Esophagus squamous epithelium (tissue), 5 donors: ENCODE measurements at places on chromosomes 4 and X.

- peaks cover 40% of the 10 kb centered on the region for H3K4me1 ChIP-seq
- no peaks in the 10 kb centered on the region for H3K27me3 ChIP-seq
- H3K4me3 ChIP-seq: no peak overlapping the region
- H3K27ac ChIP-seq: no peak overlapping the region
Measured at GRCh38 chrX:154481195-154481594, 2.1 kb upstream of the LAGE3 start.

DNA sequence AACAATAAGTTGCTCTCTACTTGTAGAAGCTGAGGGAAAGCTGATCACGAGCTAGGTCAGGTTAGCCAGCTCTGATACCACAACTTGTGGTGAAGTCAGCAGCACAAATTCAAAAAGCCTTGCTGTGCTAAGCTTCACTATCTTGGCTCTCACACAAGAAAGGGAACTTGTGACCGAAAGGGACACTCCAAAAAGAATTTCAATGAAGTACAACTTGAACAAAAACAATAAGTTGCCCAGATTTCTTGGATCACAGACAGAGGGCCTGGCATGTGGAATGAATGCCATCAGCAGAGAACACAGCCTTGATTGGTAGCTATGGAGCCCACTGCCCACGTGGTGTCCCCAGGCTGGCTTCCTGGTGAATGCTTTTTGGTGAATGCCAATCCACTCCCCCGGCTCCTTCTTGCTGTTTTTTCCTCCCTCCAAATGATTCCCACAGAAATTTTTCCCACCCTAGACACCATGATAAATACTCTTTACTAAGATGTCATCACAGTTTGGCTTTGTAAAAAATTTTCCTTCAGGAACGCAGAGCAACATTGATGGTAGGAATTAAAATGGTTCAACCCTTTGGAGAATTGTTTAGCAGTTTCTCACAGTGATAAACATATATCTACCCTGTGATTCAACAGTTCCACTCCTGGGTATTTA, 82.6 kb downstream of the ANXA3 start:
- H3K4me3 ChIP-seq: no peak overlapping the region
- H3K36me3 ChIP-seq: no peaks in the 10 kb centered on the region
- H3K4me1 ChIP-seq: no peaks in the 10 kb centered on the region
- H3K27ac ChIP-seq: no peak overlapping the region

- H3K27ac ChIP-seq: no peak overlapping the region
- H3K27me3 ChIP-seq: peaks cover 9% of the 10 kb centered on the region
- peak overlapping the region; percentile 22 for H3K4me3 ChIP-seq
- H3K4me1 ChIP-seq: peaks cover 10% of the 10 kb centered on the region
- no peak for DNase-seq
- no peaks in the 10 kb centered on the region for H3K36me3 ChIP-seq
Measured at GRCh38 chrX:46903458-46904242, 8.6 kb upstream of the JADE3 start.

DNA sequence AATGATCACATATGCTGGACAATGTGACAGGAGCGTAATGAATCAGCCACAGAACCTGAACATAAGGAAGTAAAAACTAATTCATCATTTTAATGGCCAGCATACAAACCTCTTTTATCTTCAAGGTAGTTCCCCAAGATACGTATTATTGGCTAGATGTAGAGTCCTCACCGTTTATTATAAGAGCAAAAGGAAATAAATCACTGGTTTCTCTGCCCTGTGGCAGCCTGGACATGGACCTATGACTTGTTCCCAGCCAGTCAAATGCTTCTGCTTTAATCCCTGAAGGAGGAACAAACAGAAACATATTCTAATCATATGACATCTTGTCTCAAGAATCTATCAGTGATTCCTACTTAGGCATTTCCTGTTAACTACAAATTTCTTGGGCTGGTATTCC, 86.8 kb upstream of the FAM241A start:
- DNase-seq: no peak
- H3K4me1 ChIP-seq: peaks cover 28% of the 10 kb centered on the region
- H3K27ac ChIP-seq: no peak overlapping the region
- H3K36me3 ChIP-seq: no peaks in the 10 kb centered on the region

DNA sequence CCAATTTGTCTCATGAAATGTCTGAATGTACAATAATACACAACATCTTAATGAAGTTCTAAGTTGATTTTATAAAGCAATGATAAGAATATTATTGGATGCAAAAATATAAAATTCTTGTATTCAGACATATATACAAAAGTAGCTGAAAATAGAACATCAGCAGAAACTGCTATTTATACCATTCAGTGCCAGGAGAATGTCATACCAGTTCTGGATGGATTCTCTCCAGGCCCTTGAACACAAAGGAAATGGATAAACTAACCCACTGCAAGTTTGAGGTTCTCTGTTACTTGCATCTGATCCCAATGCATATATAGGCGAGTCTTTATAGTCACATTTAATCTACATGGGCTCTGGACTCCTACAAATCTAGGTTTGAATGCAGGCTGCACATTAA, 126.3 kb upstream of the KLF3 start:
- no peaks in the 10 kb centered on the region for H3K27me3 ChIP-seq
- no peak overlapping the region for H3K4me3 ChIP-seq
- no peak for DNase-seq
- H3K36me3 ChIP-seq: no peaks in the 10 kb centered on the region
- peaks cover 41% of the 10 kb centered on the region for H3K4me1 ChIP-seq
- H3K27ac ChIP-seq: no peak overlapping the region

GRCh38 chr4:123750044-123750443, 353.4 kb downstream of the SPRY1 start:
- H3K27ac ChIP-seq: no peak overlapping the region
- H3K4me3 ChIP-seq: no peak overlapping the region
- H3K36me3 ChIP-seq: no peaks in the 10 kb centered on the region
- no peak for DNase-seq

- no peaks in the 10 kb centered on the region for H3K4me1 ChIP-seq
- no peaks in the 10 kb centered on the region for H3K27me3 ChIP-seq
- no peak overlapping the region for H3K4me3 ChIP-seq
Measured at GRCh38 chrX:125681058-125681457, 361.4 kb downstream of the TEX13C start.

GRCh38 chr4:7195546-7196287, 3.4 kb downstream of the SORCS2 start:
- DNase-seq: no peak
- peaks cover 89% of the 10 kb centered on the region for H3K27me3 ChIP-seq
- no peak overlapping the region for H3K4me3 ChIP-seq
- no peaks in the 10 kb centered on the region for H3K36me3 ChIP-seq

DNA sequence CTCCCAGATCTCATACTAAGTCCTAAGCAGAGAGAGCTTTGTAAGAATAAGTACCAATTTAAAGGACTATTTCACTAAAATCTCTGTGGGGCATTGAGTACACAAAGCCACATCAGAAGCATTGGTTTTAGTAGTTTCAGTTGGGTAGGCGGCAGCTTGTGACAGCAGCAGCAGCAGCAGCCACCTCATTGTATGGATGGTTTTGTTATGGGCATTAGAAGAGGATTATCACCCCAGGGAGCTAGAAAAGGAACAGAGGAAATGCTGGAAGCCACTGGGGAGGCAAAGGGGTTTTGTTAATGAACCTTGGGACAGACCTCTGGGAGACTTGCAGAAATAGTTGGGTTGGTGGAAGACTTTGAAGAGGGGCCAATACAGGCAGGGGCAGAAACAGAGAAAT, 93.9 kb upstream of the FRMPD3 start:
- no peak for DNase-seq
- no peak overlapping the region for H3K4me3 ChIP-seq
- no peaks in the 10 kb centered on the region for H3K36me3 ChIP-seq
- no peak overlapping the region for H3K27ac ChIP-seq
- no peaks in the 10 kb centered on the region for H3K27me3 ChIP-seq
- H3K4me1 ChIP-seq: no peaks in the 10 kb centered on the region

GRCh38 chrX:98068024-98068580, 1184.4 kb downstream of the RPA4 start:
- H3K36me3 ChIP-seq: no peaks in the 10 kb centered on the region
- H3K27ac ChIP-seq: no peak overlapping the region
- no peak overlapping the region for H3K4me3 ChIP-seq
- H3K4me1 ChIP-seq: no peaks in the 10 kb centered on the region
- H3K27me3 ChIP-seq: no peaks in the 10 kb centered on the region
- no peak for DNase-seq

- no peaks in the 10 kb centered on the region for H3K27me3 ChIP-seq
- DNase-seq: no peak
- H3K36me3 ChIP-seq: no peaks in the 10 kb centered on the region
- H3K27ac ChIP-seq: no peak overlapping the region
- no peak overlapping the region for H3K4me3 ChIP-seq
- no peaks in the 10 kb centered on the region for H3K4me1 ChIP-seq
Measured at GRCh38 chrX:20968996-20969395, 405.2 kb upstream of the CNKSR2 start.
